ENCODE measurements at places on chromosomes 4 and X. TPM values are rescaled to one million over a fixed set of nuclear protein-coding genes. Genes with fewer than 3 reads are reported as not detected.

GRCh38 chrX:130395341-130395740 is 6.4 kb upstream of the RBMX2 start:
- DNase-seq = no peak

GRCh38 chrX:42094218-42094617 is 170.9 kb upstream of the CASK start:
- DNase-seq = no peak

The NSD2 gene
- 231 TPM for total RNA-seq

The MUC7 gene
- total RNA-seq = not detected

The RS1 gene
- total RNA-seq = not detected

The RFC1 gene
- 84.5 TPM for total RNA-seq

- no peak for DNase-seq
These were observed 871.3 kb downstream of the RAB28 start for GRCh38 chr4:12612876-12613275.

DNA sequence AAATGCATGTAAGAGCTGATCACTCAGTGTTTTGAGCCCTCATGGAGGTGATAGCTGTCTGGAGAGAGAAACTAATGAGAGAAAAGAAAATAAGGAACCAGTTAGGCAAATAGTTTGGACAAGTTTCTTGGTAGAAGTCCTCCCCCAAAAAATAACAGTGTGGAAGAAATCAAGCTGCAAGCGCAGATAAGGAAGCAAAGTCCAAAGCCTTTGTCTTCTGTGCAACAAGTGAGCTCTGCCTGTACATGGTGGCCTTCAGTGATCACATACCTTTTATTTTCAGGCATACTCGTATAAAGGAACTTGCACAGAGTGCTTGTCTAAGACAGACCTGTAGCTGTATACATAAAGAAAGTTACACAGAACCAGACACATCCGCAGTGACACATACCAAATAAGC is 2.5 kb upstream of the UGT2A3 start:
- DNase-seq = no peak

DNA sequence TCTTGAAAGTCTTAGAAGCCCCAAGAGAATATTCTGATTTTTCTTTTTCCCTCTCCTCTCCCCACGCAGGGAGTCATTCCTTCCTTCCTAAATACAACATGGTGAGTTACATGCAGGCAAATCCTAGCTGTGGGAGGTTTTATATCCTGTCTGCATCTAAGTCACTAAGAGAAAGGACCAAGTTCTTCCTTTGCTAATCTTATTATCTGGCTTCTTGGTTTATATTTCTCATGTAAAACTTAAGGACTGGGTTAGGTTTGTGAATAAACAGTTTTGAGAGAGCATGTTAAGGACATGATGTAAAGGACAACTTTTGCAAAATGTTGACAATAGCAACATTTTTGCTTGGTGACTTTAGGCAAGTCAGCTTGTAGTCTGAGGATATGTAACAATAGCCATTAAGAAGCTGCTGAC is 5.1 kb upstream of the CXCL9 start:
- DNase-seq = no peak

GRCh38 chrX:66015900-66016689 is 23.8 kb downstream of the VSIG4 start:
- no peak for DNase-seq

The GUCY1A1 gene
- not detected for total RNA-seq

DNA sequence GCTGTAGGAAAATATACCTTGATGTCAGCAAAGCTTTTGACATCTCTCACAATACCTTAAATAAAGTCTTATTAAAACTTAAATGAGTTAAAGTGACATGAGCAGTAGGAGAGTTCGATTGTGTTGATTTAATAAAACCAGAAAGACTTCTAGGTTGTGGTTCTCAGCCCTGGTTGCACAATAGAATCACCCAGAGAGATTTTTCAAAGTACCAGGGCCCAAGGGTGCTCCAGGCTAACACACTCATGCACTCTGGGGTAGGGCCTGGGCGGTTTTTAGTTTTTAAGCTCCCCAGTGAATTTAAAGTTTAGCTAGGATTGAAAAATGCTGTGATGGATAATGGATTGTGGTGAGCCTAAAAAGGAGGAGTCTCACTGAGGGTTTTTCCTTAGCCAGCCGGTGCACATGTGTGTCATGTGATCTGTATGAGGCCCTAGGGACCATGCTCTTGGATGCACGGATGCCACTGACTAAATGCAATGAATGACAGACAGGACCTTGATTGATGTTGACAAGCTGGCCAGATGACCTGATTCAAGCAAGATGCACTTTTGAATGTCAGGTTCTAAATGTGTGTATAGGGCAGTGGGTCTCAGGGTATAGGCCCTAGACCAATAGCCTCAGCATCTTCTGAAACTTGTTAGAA is 185.0 kb downstream of the PTTG2 start:
- DNase-seq = no peak

DNA sequence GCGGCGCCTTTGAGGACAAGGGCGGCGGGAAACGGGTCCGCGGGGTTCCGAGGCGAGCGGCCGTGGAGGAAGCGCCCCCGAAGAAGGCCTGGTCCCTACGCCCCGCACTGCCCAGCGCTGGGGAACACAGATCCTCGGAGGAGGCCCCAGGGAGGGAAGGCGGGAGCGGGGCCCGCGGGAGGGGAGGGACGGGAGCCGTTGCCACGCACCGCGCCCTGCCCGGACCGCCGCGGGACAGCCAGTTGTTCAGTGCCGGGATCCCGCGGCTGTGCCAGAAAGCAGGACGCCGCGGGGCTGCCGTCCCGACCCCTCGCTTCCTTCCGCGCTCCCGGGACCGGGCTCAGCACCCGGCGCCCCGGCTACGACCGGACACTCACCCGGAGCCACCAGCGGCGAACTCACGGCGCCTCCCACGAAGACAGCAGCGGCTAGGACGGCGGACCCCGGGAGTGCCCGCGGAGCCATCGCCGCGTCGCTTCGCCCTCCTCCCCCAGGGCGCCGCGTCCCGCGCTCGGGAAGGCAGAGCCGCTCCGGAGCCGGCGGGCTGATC is 278 bp downstream of the RELL1 start:
- DNase-seq = no peak

DNA sequence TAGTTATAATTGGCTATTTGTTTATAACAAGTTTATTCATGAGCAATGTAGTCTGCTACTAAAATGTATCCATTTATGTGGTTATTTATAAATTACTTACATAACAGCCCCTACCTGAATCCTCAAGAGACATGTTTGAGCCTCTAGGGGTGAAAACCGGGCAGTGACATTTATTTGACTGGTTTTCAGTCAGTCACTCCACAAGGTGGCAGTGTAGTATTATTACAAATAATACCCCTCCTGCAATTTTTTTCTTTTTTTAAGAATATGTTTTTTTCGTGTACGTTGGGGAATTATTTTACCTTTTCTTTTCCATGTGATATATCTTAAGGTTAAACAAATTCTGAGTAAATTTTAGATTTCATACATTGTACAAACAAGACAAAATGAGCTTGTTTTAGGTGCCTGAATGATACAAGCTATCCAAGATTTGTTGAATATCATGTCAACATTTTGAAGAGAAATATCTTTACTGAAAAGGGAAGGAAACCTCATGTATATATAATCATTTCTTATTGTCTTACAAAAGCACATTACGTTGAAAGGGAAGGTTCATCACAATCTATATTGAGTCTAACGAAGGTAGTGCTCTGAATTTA is 598.7 kb upstream of the TECRL start:
- DNase-seq = no peak

- DNase-seq = no peak
These were observed 229.6 kb downstream of the OPHN1 start for GRCh38 chrX:68203646-68204045.

DNA sequence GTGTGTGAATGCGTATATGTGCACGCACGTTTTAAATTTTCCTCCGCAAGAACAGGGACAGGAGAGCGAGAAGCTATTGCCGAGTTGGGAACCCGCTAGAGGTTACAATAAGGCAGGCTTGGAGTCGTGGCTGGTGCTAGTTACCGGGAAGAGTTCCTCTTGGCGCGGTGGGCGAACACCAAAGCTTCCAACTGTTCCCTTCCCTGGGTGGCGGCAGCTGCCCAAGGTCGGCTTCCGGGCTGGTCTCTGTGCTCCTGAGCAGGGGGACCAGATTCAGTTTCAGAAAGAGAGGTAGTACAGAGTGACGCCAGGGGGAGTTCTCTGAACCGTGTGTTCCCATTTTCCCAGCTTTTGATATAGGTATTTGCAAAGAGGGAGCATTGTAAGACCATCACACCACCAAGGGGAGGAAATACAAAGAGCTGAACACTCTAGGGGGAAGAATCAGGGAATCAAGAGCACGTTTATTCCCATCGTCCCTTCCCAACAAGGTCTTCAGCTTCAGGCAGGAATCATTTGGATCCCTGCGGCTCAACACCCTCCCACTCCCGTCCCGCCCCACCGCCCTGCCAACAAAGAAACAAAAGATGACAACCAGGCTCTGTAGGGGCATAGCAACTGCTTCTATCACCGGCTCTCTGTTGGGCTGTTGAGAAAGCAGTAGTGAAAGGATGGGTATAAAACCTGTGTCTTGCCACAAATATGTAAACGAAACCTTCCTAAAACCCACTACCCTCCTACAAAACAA is 113.6 kb upstream of the TEX13C start:
- DNase-seq = peak; percentile 27

The CHST7 gene
- total RNA-seq = 5.7 TPM

DNA sequence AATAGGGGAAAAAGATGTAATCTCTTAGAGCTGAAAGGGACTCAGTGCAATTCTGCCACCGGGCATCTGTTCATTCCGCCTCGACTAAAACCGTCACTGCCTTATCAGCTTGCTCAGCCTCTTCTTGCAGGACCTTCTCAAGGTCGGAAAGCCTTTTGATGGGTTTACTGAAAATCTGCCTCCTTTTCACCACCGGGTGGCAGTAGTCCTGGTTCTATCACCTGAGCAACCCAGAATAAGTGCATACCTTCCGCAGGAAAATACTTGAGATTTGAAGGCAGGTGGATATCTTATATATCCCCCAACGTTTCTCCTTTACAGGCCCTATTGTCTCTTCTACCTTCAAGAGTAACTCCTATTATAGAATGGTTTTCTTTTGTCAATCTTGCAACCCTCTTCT is 103.4 kb upstream of the PAK3 start:
- no peak for DNase-seq

- DNase-seq = no peak
These were observed 27.8 kb downstream of the TBC1D1 start for GRCh38 chr4:37918653-37919052.

The LEF1 gene
- total RNA-seq = 309 TPM

The GAB3 gene
- 18.7 TPM for total RNA-seq

DNA sequence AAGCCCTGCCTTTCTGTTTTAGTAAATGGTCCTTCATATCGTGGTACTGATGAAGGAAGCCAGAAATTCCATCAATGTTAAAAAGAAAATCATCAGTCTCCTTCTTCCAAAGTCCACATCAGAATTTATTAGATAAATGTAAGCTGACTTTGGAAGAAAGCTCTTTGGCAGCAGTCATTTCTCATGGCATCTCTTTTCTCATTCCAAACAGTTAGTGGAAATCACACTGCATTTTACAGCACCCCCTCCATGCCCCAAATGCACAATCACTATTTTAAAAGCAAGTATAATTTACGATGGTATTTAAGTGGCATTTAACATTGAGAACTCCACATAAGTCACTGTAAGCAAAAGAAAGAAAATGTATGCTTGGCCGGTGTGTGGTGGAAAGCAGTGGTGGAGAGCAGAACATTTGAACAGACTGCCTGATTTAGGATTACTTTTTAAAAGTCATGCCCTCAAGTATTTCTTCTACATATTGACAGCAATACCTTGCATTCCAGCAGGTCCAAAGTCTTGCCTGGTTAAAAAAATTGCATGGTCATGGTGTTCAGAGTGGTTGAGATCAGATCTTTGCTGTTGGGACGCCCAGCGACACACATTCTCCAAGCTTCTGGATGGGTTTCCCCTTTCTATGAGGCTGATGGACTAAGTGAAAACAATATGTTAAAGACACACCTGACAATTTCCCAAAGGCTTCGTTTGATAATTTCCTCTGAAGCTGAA is 248.6 kb downstream of the ADAMTS3 start:
- no peak for DNase-seq

GRCh38 chrX:38649674-38650647 is 88.6 kb downstream of the TSPAN7 start:
- no peak for DNase-seq

Measured in activated naive CD8-positive, alpha-beta T cell treated with anti-CD3 and anti-CD28 coated beads, Interleukin-2, amount 10 ng/mL, durations not matched to agents 7 days and 5 days (primary cell).